ENCODE measurements at places on chromosomes 11 and 22. TPM values are rescaled to one million over a fixed set of nuclear protein-coding genes. Genes with fewer than 3 reads are reported as not detected.

GRCh38 chr11:47603295-47603694, 9.1 kb upstream of the C1QTNF4 start:
- H3K27me3 ChIP-seq = peaks cover 6% of the 10 kb centered on the region
- no peaks in the 10 kb centered on the region for H3K36me3 ChIP-seq
- DNase-seq = no peak
- peaks cover 3% of the 10 kb centered on the region for H3K4me1 ChIP-seq
- H3K4me3 ChIP-seq = no peak overlapping the region

DNA sequence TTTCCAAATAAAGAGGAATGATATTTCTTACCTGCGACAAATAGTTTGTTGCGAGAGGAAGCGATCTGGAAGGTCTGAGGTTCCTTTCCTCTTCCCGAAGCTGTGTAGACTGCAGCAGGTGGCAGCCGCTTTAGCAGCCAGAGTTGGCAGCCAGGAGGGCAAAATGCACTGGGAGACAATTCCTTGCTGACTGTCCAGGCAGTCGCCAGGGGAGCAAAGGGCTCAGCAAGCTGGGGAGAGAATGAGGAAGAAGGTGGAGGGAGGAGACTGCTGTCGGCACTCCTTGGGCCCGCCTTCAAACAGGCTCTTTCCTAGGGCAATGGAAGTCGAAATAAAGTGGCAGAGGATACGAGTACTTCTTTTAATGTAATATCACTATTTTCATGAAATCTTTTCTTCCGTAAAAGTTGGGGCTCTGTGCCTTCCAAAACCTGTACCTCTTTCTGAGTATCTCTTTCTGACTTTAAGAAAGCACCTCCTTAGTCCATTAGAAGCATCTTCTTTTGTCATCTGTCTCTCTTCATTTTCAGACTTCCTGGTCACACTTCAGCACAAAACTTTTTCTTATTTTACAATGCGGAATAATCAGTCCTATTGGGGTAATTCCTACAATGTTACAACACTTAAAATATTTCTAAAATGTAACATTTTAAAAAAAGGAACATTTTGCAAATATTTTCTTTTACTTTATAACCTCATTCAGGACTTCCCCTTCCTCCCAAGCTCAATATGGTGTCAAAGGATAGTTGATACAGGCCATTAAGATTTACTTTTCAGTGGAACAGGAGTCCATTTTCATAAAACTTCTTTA, at the start of gene IL18:
Gene IL18, minus strand, starts transcription at position 220 of the 811 bp plus-strand sequence. CDS start 9,041 bp downstream, outside the sequence.
- peaks cover 17% of the 10 kb centered on the region for H3K27me3 ChIP-seq
- H3K27ac ChIP-seq = no peak within 1 kb of the TSS
- no peak for DNase-seq
- no peaks in the 10 kb centered on the region for H3K36me3 ChIP-seq

GRCh38 chr11:68014157-68014946, 4.2 kb downstream of the ALDH3B1 start:
- H3K36me3 ChIP-seq = no peaks in the 10 kb centered on the region
- H3K27me3 ChIP-seq = no peaks in the 10 kb centered on the region
- H3K4me1 ChIP-seq = no peaks in the 10 kb centered on the region
- no peak overlapping the region for H3K27ac ChIP-seq
- H3K4me3 ChIP-seq = no peak overlapping the region

DNA sequence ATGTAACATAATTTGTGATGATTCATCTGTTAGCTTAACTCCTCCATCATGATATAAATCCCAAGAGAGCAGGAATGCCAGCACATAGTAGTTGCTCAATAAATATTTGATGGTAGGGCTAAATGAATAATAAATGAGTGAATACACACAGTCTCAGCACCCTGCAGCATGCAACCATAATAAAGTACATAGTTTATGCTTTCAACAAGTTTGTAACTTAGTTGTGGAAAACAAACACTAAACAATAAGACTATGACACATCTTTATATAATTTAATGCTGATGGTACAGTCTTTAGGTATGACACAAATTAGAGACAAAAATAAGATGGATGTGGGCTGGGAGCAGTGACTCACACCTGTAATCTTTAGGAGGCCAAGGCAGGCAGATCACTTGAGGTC, 3.8 kb downstream of the ALKBH8 start:
- no peak for DNase-seq
- H3K4me1 ChIP-seq = peaks cover 46% of the 10 kb centered on the region
- H3K36me3 ChIP-seq = peaks cover 4% of the 10 kb centered on the region
- H3K27me3 ChIP-seq = no peaks in the 10 kb centered on the region
- H3K27ac ChIP-seq = no peak overlapping the region

Gene MAJIN
- total RNA-seq = 0.15 TPM

Measured in activated CD4-positive, alpha-beta memory T cell treated with anti-CD3 and anti-CD28 coated beads, Interleukin-2, amount 10 ng/mL, durations not matched to agents 7 days and 5 days (primary cell).